ENCODE measurements at places on chromosomes 4 and X.
A peak's percentile ranks its signal among the peaks of the same experiment; 100 is the strongest.

DNA sequence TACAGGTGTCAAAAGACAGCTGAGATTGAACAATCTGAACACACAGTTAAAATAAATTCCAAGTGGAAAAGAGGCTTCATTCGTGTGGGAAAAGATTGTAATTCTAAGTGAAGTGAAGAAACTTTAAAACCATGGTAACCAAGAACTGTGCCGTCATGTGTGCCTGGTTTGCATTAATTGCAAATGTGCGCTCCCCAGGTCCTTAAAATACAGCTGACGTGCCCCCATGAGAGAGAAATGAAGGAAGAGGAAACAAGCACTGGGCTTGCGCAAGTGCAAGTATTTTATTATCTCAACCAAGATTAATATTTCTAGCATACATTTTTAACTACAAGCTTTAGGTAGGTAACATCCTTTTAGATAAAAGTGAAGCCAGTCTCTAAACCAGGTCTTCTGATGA is 92.5 kb downstream of the PARM1 start:
- no peak for DNase-seq

DNA sequence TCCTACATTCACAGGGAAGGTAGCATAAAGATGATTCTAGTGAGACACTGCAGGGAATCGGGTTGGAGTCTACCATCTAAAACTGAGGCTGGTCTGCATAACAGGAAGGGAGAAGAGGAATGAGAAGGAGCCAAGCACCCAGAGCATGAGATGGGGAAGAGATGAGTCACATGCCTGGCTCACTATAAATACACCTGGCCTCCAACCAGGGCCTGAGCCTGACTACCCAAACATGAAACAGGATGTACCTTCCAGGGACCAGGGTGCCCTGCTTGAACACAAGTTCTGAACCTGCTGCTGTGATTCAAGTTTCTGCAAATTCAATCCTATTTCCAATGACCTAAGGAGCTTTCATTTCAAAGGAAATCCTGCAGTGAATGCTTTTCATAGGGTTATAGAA is 24.9 kb downstream of the CD99L2 start:
- DNase-seq = peak; percentile 40

- no peak for DNase-seq
Observed at GRCh38 chr4:177546745-177547144, 104.5 kb upstream of the AGA start.

DNA sequence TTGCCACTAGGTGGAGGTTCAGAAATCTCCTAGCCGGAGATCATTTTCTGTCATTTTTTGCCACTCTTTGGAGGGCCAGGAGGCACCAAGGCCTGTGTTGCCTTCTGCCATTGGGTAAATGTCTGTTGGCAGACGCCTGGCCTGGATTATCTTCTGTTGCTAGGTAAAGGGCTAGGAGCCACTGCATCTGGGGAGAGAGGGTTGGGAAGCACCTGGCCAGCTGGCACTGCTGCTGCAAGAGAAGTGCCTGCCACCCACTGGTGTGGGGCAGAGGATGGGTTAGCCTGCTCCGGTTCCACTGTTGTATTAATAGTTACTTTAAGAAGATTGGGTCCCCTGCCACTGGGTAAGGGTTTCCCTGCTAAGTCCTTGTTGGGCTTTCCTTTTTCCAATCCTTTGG is 58.1 kb downstream of the AWAT2 start:
- DNase-seq = no peak

GRCh38 chrX:133325422-133325821 is 89.9 kb downstream of the GPC4 start:
- no peak for DNase-seq

GRCh38 chr4:610411-611261 is 14.7 kb upstream of the PDE6B start:
- no peak for DNase-seq

DNA sequence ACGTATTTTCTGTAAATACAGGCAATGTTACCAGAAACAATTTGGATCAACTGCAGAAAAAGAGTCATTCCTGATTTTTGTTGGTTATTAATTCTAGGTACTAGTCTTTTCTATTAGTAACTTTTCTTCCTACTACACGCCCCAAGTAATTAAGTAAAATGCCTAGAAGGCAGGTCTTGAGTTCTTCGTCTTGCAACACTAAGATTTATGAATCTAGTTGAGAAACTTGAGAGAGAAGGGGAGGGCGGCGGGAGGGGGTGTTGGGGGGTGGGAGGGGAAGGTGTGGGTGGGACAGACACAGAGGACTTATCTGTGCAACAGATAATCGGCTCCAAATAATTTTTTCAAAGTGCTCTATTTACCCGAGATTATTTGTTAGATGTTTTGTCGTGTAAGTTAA is 3.0 kb downstream of the RAP2C start:
- DNase-seq = no peak

GRCh38 chr4:109665783-109666485 is 37.3 kb downstream of the CASP6 start:
- no peak for DNase-seq

- DNase-seq = no peak
Observed at GRCh38 chrX:625137-625691, 5.4 kb upstream of the SHOX start.

DNA sequence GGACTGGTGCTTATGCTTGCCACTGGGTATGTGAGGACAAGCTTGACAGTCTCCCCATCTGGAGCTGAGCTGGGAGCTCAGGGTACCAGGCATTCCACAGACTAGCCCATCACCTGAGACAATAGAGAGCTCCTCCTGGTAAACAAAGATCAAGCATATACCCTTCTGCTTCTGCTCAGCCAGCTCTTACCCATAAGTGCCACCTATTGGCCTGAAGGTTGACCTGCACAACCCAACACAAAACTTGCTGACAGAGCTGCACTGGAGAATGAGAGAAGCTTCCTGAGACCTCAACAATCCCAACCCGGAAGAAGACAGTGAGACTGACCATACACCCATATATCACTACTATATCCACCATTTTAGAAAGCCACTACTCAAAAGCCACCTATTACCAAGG is 1049.2 kb upstream of the INTU start:
- no peak for DNase-seq

DNA sequence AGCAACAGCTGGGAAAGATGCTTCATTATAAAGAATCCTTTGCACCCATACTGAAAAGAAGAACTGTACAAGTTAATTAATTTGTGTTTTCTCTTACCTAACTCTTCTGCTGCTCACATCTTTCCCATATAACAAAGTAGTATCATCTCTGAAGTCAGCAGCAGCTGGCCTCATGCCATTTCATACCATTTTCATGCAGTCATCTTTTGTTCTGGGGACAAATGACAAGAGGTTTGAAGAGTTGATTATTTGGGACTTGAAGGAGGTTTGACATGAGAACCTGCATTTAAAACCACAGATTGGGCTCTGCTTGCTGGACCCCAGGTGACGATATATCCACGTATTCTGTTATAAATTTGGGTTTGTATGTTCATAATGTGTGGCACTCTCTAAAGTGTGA is 430.3 kb downstream of the SPRY1 start:
- no peak for DNase-seq

- no peak for DNase-seq
Observed at GRCh38 chr4:120509222-120509621, 413.3 kb downstream of the PRDM5 start.

- no peak for DNase-seq
Observed at GRCh38 chr4:148874331-148874730, 432.1 kb upstream of the NR3C2 start.

DNA sequence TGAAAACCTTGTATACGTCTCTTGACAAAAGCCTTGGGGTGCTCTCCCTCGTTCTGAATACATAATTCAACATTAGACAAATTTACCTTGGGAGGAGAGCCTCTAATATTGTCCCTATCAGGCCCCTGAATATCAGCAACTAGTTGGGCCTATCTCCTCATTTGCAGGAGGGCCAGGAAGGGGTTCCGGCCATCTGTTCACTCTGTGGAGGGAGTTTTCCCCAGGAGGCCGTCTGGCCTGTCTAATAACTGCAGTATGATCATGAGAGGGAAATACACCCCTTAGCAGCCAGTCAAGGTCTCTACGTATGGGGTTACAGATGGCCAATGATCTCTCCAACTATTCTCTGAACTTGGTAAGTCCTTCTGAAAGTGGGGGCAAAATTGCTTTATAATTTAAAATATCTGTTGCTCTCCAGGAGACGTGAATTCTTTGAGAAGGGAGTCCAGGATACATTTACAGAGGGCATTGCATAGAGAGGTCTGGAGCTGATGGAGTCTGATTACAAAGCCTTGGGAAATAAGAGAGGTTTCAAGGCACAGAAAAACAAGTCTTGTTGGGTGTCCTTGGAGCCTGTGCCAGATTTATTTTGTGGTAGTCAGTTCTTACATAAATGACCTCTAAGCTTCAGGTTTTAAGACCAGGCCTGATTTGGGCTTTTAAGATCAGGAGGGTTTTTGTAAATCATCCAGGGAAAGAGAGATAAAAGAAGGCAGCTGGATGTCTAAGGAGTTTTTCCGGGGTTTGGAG is 48.2 kb upstream of the UXT start:
- no peak for DNase-seq

- no peak for DNase-seq
Observed at GRCh38 chrX:109590176-109590575, 34.8 kb downstream of the KCNE5 start.

- no peak for DNase-seq
Observed at GRCh38 chr4:152684007-152684406, 4.2 kb upstream of the TMEM154 start.

DNA sequence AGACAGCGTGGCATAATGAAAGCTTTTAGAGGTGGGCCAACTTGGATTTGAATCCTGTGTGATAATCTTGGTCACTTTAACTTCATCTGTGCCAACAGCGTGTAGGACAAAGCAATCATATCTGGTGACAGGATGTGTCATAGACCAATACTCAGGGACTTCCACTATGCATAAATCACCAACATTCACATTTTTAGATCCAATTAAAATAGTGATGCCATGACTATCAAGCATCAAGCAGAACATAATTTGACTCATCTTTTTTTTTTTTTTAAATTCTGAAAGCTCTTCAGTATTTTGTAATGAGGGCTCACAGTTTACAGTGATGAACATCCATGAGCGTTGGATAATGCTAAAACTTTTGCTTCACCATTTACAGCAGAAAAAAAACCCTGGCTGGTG is 27.3 kb upstream of the RAPGEF2 start:
- DNase-seq = no peak

DNA sequence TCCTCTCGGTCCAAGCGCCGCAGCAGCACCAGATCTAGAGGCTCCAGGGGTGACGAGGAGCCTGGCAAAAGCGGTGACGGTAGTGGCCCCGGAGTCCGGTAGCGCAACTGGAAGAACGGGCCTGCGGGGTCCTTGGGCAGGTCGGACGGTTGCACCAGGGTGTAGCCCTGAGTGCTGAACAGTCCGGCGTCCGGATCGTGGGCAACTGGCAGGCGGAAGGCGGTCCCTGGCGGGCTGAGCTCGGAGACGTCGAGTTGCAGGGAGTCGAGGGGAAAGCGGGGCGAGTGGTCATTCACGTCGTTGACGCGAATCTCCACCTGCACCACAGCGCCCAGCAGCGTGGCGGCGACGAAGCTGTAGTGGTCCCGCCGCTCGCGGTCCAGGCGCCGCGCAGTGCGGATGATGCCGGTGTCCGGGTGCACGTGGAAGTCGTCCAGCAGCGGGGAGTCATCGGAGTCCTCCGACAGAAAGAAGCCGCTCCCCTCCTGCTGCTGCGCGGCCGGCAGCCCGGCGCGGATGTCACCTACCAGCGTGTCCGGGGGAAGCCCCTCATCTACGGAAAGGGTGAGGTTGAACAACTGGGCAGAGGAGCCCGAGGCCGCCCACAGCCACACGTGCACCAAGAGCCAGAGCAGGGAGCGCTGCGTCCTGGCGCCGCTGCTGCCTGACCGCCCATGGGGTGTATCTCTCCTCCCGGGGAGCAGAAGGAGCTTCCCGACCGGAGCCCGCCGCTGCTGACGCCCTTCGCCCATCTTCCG is 837 bp downstream of the DCHS2 start:
- peak; percentile 43 for DNase-seq

GRCh38 chr4:101780284-101780683 is 10.2 kb upstream of the BANK1 start:
- DNase-seq = no peak

- peak; percentile 85 for DNase-seq
Observed at GRCh38 chrX:65697915-65698796, 30.7 kb downstream of the MSN start.

DNA sequence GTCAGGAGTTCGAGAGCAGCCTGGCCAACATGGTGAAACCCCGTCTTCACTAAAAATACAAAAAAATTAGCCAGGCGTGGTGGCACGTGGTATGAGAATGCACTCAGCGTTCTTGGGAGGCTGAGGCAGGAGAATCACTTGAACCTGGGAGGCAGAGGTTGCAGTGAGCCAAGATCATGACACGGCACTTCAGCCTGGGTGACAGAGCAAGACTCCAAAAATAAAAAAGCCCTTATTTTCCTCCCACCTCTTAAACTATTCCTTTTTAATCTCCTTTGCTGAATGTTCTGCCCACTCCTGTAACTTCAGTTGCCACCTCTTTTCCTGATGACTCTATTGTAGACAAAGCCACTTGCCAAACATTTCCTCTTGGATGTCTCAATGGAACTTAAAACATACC is 72.6 kb downstream of the TAF1 start:
- DNase-seq = no peak

- DNase-seq = no peak
Observed at GRCh38 chr4:184680698-184681097, 31.2 kb downstream of the PRIMPOL start.

DNA sequence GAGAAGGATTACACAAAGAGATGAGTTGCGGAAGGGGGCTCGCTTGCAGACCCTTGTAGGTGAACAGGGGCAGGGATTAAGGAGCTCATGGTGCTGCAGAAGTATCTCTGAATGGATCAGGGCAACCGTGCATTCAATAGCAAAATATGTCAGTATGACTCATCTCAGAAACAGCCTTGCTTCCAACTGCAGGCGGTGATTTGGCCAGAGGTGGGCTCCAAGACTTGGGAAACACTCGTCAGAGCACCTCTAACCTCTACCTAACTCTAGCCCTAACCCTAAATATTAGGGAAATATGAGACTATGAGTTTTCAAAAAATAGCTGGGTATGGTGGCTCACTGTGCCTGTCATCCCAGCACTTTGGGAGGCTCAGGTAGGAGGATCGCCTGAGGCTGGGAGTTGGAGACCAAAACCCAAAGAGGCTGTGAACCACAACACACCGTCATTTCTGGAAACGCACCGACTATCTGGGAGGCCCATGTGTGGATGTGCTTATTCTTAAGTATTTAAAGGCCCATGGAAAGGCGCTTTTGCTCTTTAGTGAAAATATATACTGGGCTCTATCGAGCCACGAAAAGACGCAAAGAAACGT is 102.6 kb downstream of the DHRSX start:
- DNase-seq = no peak

GRCh38 chr4:99436462-99436861 is 1.3 kb upstream of the ADH7 start:
- no peak for DNase-seq

GRCh38 chrX:40154250-40154852 is 56.6 kb upstream of the BCOR start:
- no peak for DNase-seq

Data from activated CD4-positive, alpha-beta memory T cell treated with anti-CD3 and anti-CD28 coated beads for 36 hours (primary cell).